Suppressor macrophage treated with lipopolysaccharide for 1 hour (primary cell): ENCODE measurements at places on chromosomes 11 and 22.

GRCh38 chr22:38468443-38469305 lies 778 bp downstream of the KDELR3 start:
- no peak for DNase-seq

DNA sequence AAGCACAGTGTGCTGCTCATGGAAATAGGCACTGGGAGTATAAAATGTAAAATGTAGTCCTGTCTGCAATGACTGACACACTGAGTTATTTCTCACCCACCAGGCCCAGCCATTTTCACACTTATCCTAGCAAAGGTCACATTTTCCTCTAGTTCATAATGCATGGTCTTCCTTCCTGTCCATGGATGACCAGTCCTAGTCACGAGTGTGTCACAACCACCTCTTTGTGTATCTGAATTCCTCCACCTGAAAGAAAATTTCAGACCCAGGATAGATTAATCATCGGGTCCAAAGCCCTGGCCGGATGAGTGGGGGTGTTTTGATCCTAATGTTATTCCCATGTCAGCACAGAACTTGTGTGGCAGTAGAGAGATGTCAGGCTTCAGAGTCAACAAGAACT lies at the start of gene MRGPRX4:
MRGPRX4 (plus strand) TSS at position 172 of the 400 bp plus-strand sequence. CDS start 420 bp downstream, outside the sequence.
- DNase-seq = no peak

- no peak for DNase-seq
Observed at GRCh38 chr22:16960220-16960883, 47.7 kb downstream of the GAB4 start.

DNA sequence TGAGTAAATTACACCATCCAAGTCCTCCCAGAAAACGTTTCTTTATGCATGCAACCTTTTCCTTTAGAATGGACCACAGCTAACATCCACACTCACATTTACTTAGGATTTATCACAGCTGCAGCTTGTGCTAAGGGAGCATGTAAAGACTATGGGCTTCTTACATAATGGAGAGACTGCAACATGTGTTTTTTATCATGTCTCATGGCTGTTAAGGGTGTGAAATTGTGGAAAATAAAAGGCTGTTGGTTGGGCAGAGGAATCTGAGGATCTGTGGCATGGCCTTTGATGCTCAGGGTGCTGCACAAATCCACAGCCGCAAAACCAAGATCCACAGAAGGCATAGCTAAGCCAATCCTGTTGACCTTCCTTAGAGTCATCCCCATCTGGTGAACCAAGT lies 112.0 kb upstream of the MTNR1B start:
- no peak for DNase-seq

GRCh38 chr22:46612341-46612903 lies 7.8 kb upstream of the GRAMD4 start:
- DNase-seq = no peak

DNA sequence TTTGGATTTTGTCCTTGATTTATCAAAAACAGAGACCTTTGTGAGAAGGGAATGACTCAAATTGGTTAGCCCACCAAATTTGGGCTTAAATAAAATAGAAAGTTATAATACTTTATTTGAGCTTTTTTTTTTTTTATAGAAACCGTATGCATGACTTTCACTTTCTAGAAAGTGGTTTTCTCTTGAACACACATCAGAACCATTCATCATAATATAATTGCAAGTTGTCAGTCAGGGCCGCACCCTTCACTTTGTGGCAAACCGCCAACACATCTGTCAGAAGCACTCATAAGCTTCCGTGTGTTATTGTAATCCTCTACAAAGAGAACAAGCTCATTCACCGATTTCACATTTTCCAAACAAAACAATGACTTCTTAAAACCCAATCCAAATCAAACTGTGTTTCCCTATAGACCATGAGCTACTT lies 76.1 kb downstream of the SOX6 start:
- DNase-seq = no peak

GRCh38 chr22:50530877-50531545 lies 1.2 kb upstream of the TYMP start:
- peak; percentile 92 for DNase-seq

DNA sequence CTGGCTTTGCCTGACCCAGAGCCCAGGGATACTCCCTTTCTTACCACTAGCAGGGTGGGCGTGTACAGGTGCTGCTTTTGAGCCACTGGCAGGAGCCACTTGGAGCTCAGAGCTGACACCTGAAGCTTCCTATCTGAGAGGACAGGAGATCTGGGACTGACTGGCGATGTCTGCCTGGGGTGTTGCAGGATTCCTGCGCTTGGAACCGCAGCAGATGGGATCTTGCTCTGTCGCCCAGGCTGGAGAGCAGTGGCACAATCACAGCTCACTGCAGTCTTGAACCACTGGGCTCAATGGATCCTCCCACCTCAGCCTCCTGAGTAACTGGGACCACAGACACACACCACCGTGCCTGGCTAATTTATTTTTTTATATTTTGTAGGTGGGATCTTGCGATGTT lies 17.7 kb downstream of the GP1BB start:
- DNase-seq = no peak
